NCI-H1930 (cell line): ENCODE measurements at places on chromosomes 5 and 9.

GRCh38 chr5:117475919-117476318, 901.3 kb upstream of the SEMA6A start:
- DNase-seq = no peak

DNA sequence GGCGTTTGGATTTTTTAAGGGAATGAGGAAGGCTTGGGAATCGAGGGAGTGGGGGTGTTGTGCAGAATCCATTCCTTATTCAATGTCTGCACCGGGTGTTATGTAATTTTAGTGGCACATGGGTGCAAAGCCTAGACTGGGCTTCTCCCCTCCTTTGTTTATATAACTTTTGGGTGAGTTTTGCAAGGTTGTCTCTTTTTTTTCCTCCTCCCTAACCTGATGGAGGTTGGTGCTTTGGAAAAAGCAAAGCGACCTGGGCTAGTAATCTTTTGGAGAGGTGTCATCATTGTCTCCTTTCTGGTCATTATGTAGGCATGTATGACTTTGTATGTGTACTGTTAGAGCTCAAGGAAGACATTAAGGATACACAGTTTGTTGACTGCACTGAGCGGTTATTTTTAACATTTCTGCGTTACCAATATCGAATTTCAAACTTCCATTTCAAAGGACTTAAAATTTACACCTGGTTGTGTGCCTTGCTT, 3.1 kb downstream of the SMARCA2 start:
- DNase-seq = no peak

GRCh38 chr9:37953775-37954437, 50.0 kb upstream of the SLC25A51 start:
- DNase-seq = no peak

GRCh38 chr5:79505138-79505537, 8.8 kb downstream of the HOMER1 start:
- DNase-seq = no peak

- DNase-seq = no peak
Observed at GRCh38 chr5:168944004-168944403, 356.9 kb downstream of the SLIT3 start.

GRCh38 chr5:173627860-173628392, 11.5 kb upstream of the BOD1 start:
- DNase-seq = no peak

- DNase-seq = no peak
Observed at GRCh38 chr9:111910428-111910827, 13.8 kb downstream of the UGCG start.

GRCh38 chr5:13357929-13358328, 586.6 kb downstream of the DNAH5 start:
- no peak for DNase-seq
